ENCODE measurements at places on chromosomes 11 and 22.

DNA sequence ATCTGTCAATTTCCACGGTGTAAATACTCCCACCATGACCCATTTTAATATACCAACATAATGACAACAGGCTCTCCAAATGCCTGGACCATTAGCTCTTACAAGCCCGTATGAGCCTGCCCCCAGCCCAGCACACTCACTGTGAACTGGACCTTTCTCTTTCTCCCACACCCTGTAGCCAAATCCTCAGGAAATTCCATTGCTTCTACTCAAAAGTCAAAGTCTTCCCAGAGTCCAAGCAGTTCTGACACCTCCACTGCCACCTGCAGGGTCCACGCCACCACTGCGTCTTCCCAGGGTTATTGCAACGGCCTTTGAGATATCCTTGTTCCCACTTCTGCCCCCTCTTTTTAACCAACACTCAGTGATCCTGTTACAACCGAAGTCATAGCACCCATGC lies 110.1 kb upstream of the ASPHD2 start:
- no peak for DNase-seq

DNA sequence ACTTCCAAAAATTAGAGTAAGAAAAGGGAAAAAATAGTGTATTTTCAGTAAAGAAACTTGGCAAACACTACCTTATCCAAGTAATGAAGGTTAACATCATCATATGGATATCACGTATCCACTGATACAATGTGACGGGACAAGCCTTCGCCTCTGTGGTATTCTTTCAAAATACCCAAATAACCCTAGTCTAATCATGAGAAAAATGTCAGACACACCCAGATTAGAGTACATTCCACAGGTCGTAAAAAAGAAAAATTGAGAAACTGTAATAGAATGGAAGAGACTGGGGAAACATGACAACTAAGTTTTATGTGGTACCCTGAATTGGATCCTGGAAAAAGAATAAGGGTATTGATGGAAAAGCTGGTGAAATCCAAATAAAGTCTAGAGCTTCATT lies 48.9 kb downstream of the NARS2 start:
- no peak for DNase-seq

DNA sequence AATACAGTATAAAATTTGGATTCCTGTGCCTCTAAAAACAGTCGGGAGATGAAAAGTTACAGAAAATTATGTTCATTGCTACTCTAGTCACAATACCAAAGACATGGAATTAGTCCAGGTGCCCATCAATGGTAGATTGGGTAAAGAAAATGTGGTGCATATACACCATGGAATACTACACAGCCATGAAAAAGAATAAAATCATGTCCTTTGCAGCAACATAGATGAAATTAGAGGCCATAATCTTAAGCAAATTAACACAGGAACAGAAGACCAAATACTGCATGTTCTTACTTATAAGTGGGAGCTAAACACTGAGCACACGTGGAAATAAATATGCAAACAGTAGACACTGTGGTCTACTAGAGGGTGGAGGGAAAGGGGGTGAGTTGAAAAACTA lies 67.6 kb downstream of the HSD17B12 start:
- DNase-seq, result no peak

DNA sequence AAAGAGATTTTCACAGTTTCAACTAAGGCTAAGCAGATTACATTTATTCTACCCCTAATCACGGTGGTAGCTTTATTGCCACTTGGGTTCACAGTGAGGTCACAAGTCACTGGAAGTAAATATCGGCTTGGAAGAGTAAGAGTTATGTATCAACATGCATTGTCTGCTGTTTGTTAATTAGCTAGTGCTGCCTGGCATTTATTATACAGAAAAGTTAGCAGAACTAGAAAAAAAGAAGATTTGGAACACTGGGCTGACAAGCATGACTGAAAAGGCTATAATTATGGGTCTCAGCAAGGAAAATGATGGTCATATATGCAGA lies 13.7 kb upstream of the RAB38 start:
- DNase-seq, result no peak

DNA sequence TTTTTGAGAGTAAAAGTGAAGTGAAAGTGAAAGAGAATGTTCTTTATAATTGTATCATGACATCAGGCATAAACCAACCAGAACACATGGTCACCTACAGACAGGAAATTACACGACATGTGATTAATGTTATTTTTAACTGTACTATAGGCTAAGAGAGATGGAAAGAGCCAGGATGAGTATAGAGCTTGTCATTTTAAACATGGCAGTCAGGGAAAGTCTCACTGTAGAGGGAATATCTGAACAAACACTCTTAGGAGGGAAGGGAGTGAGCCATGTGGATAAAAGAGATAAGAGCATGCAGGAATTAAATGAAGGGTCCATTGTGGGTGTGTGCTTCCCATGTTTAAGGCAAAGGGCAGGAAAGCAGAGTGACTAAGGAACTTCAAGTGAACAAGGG lies 599.1 kb upstream of the FAT3 start:
- no peak for DNase-seq

DNA sequence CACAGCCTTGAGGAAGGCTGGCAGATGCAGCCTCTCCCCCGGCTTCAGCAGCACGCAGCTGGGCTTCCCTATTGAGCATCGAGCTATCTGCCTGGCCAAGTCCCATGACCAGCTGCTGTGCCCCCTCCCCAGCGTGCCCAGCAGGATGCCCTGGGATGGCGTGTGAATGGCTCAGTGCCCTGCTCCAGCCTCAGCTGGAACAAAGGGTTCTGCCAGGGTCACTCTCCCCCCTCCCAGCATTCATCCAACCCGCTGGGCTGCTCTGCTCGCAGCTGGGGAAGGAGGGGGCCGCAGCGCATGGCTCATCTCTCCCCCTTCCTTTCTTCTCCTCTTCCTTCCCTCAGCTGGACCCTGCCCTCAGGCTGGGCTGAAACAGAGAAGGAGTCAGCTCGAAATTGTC lies 14.5 kb downstream of the LRP4 start:
- DNase-seq, result no peak

DNA sequence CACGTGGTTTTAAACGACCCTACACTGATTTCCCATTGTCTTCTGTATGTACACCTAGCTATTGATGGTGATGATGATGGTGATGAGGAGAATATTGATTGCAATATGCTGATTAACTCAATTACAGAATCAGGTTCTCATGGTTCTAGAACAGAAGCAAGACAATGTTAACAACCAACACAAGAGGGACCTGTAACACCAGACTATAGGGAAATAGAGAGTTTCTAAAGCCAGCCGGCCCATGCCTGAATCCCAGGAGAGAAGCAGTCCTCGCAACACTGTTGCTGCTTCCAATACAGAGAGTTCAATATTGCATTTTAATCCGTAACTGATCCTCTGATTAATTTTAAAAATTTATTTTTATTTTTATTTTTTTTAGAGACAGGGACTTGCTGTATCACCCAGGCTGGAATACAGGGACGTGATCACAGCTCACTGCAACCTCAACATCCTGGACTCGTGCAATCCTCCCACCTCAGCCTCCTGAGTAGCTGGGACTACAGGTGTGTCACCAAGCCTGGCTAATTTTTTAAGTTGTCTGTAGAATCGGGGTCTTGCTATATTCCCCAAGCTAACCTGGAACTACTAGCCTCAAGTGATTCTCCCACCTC lies 22.2 kb upstream of the UBASH3B start:
- DNase-seq, result no peak

GRCh38 chr11:28794405-28794804 lies 686.2 kb downstream of the METTL15 start:
- no peak for DNase-seq

GRCh38 chr11:32597921-32598320 lies 14.3 kb downstream of the EIF3M start:
- DNase-seq, result no peak

GRCh38 chr22:42560381-42560780 lies 6.6 kb downstream of the SERHL2 start:
- no peak for DNase-seq

DNA sequence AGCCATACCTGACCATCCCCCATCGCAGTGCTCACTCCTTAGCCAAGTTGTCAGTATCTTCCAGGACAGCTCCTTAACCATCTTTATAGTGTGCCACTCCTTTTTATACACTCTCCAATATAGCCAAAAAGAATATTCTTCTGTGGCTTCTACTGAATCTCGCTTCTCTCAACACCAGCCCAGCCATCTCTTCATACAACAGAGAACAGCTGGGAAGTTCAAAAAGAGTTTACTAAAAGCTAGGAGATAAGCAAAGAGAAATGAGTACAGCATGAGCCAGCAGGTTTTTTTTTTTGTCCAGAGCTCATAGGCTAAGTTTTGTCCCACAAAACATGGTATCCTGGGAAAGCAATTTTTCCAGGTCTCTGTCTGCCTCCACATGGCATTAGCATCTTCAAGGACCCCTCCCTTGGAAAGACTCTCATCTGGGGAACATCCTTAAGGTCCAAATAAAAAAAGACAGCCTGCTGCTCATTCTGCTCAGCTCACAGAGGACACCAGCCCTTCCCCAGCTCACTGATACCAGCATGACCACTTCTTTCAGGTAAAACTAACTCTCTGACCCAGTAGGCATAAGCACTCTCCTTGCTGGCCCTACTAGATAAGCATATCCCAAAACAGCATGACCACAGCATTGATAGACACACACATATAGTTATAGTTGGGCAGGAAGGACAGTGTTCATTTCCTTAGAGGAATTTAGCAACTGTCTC lies 48.8 kb upstream of the YWHAH start:
- DNase-seq, result no peak

- no peak for DNase-seq
Observed at GRCh38 chr11:76783294-76783895, at the start of gene TSKU. Gene TSKU, plus strand, starts transcription at chr11:76783356. Its CDS starts 12,261 bp downstream, at chr11:76795617.

- DNase-seq, result no peak
Observed at GRCh38 chr11:16047073-16047472, 309.3 kb downstream of the SOX6 start.

- no peak for DNase-seq
Observed at GRCh38 chr11:31844351-31844750, 33.2 kb upstream of the PAX6 start.

DNA sequence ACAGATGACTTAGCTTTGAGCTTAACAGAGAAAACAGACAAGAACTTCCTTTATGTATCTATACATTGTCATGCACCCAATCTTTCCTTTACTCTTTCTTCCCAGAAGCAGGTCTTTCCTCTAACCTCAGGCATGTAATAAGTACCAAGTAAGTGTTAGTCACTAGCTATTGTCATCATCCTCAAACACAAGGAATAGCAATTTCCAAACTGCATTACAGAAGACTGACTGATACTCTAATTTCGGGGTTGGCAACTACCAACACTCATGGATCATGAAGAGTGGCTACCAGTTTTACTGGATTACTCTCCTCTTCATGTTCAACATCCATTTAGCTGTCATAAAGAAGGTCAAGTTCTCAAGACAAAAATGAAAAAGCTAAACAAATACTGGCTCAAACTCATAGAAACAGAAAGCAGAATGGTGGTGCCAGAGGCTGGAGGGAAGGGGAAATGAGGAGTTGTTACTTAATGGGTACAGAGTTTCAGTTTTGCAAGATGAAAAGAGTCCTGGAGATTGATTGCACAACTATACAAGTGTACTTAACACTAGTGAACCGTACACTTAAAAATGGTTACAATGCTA lies 111.6 kb downstream of the SIK3 start:
- no peak for DNase-seq

DNA sequence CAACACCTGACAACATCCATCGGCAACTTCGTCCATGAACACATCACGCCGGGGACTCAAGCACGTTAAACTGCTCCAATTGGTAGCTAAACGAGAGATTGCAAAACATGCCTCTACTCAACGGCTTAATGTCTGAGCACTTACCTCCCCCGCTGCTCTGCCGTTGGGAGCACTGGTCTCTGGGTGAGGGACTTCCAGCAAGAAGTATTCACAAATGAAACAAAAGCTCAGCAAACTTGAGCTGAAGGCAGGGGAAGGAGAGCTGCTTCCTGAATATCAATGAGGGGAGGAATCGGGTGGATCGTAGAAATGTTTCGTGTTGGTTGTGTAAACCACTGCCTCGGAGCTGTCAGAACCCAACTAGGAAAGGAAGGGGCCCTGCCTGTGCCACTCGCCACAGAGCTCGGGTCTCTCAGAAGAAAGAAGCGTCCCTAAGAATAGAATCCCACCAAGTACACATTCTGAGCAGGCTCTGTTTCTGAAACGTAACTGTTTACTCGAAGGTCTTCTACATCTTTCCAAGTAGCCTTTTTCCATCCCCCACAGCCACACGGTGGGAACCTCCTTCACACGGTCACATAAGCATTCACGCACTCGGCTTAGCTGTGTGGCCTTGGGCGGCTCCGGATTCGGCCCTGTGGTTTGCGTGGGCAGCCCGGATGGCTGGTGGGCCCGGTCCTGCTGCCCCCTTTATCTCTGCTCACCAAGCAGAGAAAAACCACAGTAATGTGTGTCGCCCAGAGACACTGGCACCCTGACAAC lies at the start of gene MLC1:
MLC1 (minus strand) TSS at position 216 of the 762 bp plus-strand sequence. CDS start 524 bp downstream, outside the sequence.
- DNase-seq, result no peak

- no peak for DNase-seq
Observed at GRCh38 chr11:128814856-128815705, 52.0 kb downstream of the KCNJ1 start.

DNA sequence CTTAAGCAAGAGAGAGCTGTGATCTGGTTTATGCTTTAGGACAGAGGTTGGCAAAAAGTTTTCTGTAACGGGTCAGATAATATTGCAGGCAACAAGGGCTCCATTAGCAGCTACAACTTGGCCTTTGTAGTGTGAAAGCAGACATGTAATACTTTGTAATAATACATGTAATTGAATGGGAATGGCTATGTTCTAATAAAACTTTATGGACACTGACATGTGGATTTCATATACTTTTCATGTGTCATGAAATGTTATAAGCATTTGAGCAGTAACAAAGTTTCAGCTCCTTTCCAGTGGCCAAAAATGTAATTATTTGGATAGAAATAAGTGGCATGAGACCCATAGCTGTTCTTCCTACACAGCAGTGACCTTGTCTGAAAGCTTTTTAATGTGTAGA lies 3.1 kb downstream of the DYNC2H1 start:
- no peak for DNase-seq
